ENCODE measurements at places on chromosomes 1 and 21.
A peak's percentile ranks its signal among the peaks of the same experiment; 100 is the strongest.

DNA sequence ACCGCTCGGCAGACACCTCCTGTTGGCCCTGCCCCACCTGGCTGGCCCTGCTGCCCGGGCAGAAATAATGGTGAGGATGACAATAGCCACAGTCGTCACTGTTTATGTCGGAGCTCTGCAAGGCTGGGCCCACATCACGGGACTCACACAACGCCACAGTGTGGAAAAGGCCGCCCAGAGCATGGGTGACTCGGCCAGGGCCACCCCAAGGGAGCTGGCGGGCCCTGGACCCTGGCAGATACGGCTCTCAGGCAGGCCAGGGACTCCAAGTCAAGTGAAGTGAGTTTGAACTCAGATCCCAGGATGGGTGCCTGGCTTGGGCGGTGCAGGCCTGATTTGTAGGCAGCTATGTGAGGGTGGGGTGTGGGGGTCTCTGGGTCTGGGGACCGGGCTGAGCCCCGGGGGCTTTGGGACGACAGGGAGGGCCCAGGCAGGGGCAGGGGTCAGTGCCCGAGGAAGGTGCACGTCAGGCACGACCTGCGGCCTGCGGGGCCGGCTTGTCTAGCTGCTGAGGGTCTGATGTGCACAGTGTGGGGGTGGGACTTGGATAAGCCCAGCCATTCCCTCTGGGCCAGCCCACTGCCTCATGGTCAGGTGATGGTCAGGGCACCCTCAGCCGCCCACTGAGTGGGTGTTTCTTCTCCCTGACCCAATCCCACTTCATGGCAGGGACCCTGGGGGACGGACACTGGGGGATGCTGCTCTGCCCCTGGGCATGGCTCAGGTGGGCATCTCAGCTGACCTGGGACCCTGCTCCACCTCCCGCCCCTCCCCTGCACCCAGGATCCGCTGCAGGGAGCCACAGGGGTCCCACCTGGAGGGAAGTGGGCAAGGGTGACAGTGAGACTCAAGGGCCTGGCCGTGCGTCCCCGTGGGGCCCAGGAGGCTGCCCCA lies 1.0 kb downstream of the RNF223 start:
- DNase-seq: peak; percentile 76

GRCh38 chr1:30508611-30509010 lies 214.8 kb downstream of the MATN1 start:
- DNase-seq: no peak

GRCh38 chr1:236000781-236001180 lies 64.1 kb downstream of the NID1 start:
- no peak for DNase-seq

DNA sequence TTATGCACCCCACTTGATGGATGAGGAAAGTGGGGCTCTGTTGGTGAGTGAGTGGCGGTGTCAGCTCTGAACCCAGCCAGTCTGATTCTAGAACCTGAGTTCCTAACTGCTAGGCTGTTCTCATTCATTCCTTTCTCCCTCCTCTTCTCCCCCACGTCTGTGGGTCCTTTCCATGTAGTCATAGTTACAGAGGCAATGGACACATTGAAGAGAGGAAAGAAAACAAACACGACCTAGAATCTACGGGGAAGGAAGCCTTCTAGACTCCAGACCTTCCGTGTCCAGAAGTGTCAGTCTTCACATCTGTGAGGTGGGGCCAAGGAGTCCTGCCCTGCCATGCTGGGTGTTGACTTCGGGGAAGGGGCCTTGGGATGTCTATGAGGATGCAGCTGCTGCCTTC lies 115.8 kb upstream of the WNT4 start:
- no peak for DNase-seq

DNA sequence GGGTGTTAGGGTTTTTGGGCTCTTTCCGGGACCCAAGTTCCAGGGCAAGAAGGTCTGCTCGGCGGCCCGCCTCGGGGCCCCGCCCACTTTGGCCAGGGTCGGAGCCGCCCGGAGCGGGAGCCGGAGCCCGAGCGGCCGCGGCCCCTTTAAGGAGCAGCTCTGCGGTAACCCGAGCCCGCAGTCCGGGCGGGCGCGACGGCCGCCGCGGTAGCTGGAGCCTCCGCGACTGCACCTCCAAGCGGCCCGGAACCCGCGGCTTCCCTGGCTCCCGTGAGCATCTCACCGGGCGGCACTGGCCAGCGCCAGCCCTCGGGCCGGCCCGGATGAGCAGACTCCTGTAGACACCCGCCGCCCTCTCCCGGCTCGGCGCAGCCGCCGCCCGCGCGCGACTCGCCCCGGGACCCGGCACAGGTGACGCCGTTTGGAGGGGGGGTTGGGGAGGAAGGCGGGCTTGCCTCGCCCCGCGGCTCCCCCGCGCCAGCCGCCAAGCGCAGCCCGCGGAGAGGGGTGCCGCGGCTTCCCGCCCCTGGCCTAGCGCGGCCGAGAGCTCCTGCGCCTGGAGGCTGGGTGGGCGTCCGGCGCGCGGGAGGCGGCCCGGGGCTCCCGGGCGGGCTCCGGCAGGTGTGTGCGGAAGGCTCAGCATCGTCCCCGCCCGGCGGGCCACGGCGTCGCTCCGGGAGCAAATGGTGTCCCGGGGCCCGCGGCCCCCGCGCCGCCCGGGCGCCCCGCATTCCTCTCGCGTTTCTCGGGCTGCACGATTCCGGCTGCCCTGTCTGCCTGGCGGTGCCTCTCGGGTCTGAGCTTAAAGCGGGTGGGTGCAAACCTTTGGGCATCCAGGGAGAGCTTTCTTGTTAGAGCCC lies at the start of gene TLCD4:
Gene TLCD4 (plus strand): TSS at position 149 of the 860 bp plus-strand sequence. CDS start 26,547 bp downstream, outside the sequence.
- peak; percentile 93 for DNase-seq

- DNase-seq: no peak
Observed at GRCh38 chr1:59027177-59027576, 243.3 kb upstream of the JUN start.

DNA sequence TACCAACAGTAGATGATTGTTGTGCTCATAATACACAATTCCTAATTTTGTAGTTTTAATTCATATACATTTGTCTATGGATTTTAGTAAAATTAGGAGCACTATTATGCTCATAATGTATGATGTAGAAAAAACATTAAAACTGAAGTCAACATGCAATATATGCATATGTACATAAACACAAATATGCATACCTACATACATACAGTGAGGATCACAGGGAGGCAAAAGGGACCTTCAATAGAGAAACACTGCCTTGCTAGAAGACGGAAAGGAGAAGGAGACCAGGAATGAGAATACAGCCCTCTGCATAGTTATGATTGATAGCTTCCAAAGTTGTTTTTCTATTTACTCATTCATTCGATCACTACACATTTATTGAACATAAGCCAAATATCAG lies 606.5 kb downstream of the LMO4 start:
- no peak for DNase-seq

- DNase-seq: no peak
Observed at GRCh38 chr1:99551812-99552614, 93.9 kb upstream of the PALMD start.

GRCh38 chr1:12204140-12204539 lies 25.7 kb upstream of the VPS13D start:
- no peak for DNase-seq

DNA sequence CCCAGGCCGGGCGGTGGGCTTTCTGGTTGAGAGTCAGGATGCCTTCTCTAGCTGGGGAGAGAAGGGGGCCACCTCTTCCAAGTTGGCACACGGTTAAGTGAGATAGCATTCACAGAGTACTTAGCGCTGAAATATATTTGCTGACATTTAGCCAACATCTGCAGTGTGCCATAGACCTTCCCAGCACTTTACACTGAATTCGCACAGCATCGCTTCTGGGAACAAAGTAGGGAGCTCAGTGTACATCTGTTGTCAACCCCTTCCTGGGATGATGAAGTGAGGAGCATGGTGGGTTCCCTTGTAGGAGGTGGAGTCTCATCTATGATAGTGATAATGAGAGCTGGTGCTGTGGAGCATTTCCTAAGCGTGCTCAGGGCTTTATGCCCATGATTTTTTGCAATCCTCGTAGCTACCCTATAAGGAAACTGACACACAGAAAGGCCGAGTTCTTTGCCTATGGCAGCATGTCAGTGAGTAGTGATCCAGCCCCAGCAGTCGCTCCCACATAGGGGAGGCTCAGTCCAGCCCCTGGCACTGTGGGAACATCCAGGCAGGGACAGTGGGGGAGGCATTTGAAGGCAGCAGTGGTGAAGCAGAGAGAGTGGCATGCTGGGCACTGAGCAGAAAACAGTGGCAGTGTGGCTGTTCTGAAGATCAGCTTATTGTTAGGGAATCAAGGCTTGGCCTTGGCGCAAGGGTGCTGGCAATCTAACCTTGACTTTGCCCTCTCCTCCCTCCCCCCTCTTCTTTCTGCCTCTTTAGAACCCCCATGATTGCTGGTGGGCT lies 176.2 kb downstream of the PGBD5 start:
- no peak for DNase-seq

DNA sequence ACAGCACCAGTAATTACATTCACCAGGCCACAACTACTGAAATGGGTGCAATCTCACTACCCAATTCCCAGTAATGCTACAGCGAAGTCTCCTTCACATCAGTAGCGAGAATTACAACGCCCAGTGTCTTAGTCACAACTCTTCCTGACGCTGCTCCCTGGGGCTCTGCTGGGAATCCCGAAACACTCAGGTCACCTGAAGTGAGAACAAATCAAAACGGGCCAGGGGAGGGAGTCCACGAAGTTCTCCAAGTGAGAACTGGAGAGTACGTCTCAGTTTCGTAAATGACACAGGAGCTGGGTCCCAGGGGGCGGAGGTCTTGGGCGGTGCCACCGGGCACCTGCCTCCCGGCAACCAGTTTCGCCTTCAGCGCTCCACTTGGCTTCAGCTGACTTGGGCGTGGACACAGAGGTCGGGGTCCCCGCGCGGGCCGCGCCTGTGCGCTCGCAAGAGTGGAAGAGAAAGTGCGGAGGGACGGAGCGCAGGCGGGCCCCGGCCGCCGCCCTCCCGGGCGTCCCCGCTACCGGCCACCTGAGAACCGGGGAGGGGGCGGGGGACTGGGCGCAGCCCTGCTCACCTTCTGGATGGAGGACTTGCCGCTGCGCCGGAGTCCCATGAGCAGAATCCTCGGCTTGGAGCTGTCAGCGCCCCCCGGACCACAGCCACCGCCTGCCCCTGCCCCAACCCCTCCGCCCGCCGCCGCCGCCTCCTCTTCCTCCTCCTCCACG lies 575 bp downstream of the RRAGC start:
- DNase-seq: peak; percentile 90

DNA sequence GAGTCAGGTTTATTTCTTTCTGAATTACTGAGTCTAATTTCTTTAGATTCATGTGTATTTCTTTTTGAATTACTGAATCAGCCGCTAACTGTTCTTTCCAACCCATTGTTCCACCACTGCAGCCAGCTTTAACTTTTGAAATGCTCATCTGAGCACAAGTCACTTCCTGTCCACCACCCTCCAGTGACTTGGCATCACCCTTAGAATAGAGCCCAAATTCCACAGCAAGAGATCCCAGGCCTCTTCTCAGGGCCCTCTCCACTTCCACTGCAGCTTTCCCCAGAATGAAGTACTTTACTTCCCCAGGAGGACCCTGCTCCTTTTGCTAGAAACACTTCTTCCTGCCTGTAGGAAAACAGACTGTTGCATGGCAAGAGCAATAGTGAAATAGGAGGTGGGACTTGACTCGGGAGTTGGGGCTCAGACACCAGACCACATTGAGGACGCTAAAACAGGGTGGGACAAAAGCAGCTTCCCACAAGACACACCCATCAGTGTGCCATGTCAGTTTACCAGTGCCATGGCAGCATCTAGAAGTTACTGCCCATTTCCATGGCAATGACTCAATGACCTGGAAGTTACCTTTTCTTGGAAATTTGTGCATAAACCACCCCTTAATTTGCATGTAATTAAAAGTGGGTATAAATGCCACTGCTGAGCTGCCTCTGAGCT lies 56.5 kb upstream of the ADAR start:
- DNase-seq: no peak

- peak; percentile 55 for DNase-seq
Observed at GRCh38 chr1:61050541-61051442, 31.6 kb upstream of the NFIA start.
